NCI-H82 (cell line): ENCODE measurements at places on chromosomes 5 and 9.

DNA sequence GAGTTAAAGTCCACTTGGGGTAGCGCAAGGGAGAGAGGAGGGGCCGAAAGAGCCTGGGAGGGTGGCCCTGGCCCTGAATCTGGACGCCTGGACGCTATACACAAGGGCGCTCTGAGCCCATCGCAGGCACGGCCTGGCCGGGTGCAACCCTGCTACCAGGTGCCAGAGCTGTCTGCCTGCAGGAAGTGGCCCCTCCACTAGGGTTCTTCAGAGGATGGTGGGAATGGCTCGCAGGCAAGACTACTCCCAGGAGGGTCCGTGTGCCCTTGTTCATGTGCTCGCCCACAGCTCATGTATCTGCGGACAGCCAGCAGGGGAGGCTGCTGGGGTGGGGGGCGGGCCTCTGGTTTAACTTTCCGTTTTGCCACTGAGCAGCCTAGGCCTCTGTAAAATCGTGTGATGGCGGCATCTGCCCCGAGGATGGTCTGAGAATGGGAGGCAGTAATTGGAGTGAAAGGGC lies 1.4 kb upstream of the NKD2 start:
- no peak for DNase-seq

- DNase-seq: peak; percentile 89
Measured at GRCh38 chr5:14161825-14162556, 18.8 kb downstream of the TRIO start.

- no peak for DNase-seq
Measured at GRCh38 chr5:65708145-65708544, 13.8 kb downstream of the SGTB start.

GRCh38 chr5:142841511-142842265 lies 71.5 kb downstream of the ARHGAP26 start:
- DNase-seq: no peak

DNA sequence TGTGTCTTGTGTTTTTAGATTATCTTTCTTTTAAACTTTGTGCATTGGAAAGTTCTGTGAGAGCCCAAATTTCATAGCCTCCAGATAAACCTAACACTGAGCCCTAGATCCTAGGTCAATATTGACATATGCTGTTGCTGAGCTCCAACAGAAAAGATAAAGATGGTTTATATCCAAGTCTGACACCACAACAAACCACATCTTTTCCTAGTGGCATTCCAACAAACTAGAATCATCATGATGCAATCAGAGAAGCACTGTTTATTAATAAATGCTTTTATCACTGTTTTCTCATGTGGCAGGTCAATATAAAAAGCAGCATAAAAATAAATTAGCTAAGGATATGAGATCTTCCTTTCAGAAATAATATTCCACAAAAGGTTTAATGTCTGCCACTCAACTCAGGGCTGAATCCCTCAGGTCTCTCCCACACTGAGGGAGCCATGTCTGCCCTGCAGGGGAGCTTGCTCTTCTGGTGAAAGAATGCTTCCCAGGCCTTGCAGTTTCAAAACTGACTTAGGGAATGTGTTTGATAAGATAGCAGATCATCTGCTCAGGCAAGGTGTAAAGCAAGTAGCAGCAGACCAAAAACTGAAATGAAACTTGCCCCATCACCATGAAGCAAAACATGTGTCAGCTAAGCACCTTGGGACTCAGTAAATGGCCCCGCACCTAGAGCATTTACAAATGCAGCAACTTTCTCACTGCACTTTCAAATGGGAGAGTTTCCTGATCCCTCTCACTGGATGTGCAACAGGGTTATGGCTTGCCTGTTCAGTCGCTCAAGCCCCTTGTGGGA lies 493.0 kb downstream of the AGTPBP1 start:
- no peak for DNase-seq

- DNase-seq: peak; percentile 53
Measured at GRCh38 chr9:33375841-33376321, 26.5 kb downstream of the AQP7 start.

- no peak for DNase-seq
Measured at GRCh38 chr9:95049761-95050160, 267.7 kb downstream of the FANCC start.

DNA sequence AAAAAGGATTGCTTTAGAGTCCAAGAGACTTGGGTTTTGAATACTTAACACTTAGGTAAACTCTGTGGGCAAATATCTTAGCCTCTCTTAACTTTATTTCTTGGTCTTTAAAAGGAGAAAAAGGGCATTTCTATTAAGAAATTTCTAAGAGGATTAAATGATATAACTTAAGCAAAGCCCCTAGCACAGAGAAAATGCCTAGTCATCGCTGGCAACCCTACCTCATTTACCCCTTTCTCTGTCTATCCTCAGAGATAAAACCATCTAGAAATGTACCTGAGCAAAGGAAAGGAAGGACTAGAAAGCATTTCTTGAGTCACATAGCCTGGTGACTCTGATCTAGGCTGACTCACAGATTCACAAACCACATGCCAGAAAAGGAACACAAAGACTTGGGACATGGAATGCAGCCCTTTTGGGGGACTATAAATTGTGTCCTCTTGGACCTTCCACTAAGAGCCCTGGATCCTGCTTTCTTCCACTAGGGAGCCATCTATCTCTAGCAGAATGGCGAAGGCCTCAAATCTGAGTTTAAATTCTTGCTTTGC lies 120.6 kb downstream of the FOXD1 start:
- no peak for DNase-seq

DNA sequence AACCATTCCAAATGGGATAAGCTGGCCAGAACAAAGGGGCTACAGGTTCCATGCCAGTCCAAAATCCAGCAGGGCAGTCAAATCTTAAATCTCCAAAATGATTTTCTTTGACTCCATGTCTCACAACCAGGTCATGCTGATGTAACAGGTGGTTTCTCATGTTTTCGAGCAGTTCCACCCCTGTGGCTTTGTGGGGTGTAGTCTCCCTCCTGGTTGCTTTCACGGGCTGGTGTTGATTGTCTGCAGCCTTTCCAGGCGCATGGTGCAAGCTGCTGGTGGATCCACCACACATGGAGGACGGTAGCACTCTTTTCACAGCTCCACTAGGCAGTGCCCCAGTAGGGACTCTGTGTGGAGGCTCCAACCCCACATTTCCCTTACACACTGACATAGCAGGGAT lies 425.5 kb upstream of the FTMT start:
- DNase-seq: no peak

GRCh38 chr9:68974901-68975300 lies 39.0 kb downstream of the PRKACG start:
- DNase-seq: no peak

DNA sequence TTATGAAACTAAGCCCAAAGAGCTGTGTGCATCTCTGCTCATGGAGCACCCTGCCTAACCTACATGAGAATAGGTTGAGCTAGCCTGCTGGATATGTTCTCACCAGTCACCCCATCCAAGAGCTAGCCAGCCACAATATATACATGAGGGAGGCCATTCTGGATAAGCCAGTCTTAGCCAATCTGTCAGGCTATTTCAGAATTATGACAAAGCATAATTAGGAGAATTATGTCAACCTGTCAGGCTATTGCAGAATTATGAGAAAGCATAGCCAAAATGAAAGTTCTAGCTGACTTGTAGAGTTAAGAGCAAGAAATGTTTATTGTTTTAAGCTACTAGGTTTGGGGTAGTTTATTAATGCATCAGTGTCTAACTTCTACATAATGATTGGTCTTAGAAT lies 189.8 kb downstream of the WDR70 start:
- DNase-seq: no peak

DNA sequence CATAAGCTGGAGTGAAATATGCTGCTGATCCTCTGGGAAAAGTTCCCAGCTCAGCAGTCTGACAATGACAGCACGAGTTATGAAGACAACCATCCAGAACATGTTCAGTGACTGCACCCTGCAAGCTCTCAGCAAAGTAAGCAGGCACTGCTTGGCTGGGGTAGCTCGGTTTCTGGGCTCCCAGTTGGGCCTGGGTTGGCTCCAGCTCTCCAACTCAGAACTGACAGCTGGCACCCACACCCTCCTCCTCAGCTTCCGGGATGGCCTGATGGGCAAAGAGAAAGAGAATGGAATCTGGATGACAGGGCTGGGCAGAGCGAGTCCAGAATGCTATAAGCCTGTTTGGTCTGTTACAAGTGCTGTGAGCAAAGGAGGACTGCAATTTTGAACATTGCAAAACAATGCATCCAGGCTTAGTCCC lies 185.0 kb downstream of the CSNK1G3 start:
- no peak for DNase-seq

DNA sequence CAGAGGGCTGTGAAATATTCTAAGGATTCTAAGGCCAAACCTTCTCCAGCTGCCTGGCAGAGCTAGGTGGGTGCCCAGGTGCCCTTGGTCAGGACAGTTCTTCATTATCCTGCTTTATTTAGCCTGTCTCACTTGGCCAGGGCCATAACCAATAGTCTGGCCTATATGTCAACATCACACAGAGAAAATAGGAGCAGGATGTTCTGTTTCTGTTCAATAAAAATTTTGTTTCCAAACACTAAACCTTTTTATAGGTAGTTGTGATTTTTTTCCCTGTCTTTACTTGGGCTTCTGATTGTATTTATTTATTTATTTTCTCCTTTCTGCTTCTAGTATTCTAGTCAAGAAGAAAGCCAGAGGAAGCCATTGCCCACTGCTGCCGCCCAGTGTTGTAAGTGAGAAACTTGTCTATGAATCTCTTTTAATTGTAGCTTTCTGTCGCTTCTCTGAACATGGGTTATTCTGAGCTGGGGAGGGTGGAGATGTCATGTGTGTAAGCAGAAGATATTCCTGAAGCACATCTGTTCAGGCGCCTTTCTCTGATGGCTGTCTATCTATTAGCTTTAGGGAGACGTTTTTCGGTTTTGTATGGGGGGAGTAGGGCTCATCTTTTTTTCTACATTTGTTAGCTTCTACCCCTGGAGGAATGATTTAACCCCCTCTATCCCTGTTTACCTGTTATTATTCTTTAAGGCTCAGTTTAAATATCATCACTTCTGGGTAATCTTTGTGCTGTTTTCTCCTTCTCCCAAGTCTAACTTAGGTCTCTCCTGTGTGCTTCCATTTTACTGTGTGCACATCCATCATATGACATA lies 97.1 kb downstream of the UNC13B start:
- DNase-seq: peak; percentile 77
